Activated CD4-positive, alpha-beta T cell treated with anti-CD3 and anti-CD28 coated beads for 48 hours (primary cell): ENCODE measurements at places on chromosomes 2 and 18.

DNA sequence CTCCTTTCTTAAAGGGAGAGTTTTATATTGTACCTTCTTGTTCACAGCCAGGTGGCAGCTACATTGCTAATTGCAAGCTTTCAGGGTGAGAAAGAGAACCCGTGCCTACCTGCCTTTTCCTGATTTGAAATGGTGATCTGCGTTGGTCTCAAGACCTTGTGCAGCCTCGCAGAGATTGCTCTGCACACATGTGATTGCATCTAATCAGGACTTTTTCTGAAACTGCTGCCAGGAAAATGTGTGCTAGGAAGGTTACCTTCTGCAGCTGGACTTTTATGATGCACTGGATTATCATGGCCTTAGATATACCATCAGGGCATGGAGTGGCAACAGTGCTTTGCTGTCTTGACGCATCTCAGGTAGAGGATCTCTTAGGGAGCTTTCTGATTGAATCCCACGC lies 45.1 kb downstream of the AGAP1 start:
- DNase-seq, result no peak

DNA sequence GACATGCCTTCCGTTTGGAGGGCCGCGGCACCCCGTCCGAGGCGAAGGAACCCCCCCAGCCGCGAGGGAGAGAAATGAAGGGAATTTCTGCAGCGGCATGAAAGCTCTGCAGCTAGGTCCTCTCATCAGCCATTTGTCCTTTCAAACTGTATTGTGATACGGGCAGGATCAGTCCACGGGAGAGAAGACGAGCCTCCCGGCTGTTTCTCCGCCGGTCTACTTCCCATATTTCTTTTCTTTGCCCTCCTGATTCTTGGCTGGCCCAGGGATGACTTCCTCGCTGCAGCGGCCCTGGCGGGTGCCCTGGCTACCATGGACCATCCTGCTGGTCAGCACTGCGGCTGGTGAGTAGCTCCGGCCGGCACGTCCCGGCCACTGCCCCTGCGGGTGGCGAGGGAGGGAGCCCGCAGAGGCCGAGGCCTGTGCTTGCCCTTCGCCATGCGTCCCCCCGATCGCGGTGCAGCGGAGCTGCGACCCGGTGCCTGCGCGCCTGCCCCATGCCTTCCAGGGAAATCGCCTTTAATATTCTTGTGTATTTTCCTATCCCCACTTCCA lies 1.2 kb downstream of the BMPR2 start:
- peak; percentile 15 for DNase-seq

- DNase-seq, result peak; percentile 60
These were observed 477 bp downstream of the ACVR1 start for GRCh38 chr2:157875641-157876065.

DNA sequence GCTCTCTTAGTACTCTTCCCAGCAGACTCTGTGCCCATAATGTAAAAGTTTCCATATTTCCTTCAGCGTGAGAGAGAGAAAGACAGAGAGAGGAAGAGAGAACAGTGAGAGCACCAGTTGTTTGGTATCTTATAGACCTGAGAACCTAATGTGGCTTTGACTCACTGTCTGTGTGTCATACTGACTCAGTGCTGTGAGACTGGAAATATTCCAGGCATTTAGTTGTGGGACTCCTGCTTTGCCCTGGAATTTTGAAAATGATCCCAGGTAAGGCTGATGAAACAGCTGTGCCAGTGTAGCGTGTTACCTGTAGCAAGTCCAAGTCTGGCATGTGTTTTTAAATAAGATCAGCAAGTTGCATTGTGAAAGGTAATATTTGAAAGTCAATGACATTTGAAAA lies 87.9 kb upstream of the KCNH7 start:
- DNase-seq, result no peak

- peak; percentile 55 for DNase-seq
These were observed 634 bp downstream of the CREB1 start for GRCh38 chr2:207530160-207531031.

DNA sequence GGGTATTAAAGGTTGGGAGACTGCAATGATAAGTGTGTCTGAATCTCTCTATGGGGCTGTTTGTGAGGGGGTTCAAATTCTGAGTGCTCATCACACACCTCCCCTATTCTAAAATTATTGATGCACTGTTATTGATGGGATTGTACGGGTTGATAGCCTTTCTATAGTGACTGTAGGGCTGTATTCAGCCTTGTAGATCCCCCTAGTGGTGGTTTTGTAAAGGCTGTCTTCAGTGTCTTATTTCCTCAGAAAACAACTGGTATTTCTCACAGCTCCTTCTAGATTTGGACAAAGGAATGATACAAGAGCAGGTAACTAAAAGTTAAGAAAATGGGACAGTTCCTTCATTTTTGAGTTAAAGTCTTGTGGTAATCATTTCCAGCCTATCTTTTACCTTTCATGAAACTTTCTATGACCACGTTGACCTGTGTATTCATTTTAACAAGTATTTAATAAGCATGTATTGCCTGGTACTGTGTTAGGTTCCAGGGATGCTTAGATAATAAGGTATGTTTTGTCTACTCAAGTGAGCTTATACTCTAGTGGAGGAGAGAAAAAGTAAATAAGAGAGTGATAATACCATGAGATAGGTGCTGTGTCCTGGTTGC lies 21.2 kb downstream of the SMAD4 start:
- no peak for DNase-seq

GRCh38 chr2:166651080-166651675 lies 157.1 kb upstream of the SCN7A start:
- no peak for DNase-seq
